ENCODE measurements at places on chromosomes 3 and 15.

- DNase-seq: no peak
Observed at GRCh38 chr3:79517766-79518413, 249.9 kb downstream of the ROBO1 start.

DNA sequence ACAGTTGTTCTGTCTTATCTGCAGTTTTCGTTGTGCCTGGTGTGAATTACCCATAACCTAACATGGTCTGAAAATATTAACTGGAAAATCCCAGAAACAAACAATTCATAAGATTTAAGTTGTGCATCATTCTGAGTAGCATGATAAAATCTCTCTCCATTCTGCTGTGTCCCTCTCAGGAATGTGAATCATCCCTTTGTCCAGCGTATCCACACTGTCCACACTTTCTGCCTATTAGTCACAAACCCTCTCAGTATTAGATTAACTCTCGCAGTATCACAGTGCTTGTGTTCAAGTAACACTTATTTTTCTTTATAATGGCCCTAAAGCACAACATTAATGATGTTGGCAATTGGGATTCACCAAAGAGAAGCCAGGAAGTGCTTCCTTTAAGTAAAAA lies 203.2 kb downstream of the CGGBP1 start:
- DNase-seq: no peak

DNA sequence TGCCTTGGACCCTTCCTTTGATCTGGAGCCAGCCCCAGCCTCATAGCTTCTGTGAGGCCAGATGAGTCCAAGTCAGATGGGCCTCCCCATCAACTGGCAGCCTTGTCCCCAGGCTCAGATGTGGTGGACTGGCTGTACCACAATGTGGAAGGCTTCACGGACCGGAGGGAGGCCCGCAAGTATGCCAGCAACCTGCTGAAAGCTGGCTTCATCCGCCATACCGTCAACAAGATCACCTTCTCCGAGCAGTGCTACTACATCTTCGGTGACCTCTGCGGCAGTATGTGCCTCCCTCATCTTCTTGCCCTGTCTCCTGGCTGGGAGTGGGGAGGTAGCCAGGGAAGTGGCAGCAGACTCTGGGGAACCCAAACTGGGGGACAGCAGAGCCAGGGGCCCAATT lies 6.9 kb upstream of the AP2M1 start:
- DNase-seq: no peak

GRCh38 chr15:78450285-78450858 lies 12.4 kb downstream of the IREB2 start:
- DNase-seq: no peak

GRCh38 chr15:60122691-60123090 lies 118.6 kb downstream of the FOXB1 start:
- no peak for DNase-seq

DNA sequence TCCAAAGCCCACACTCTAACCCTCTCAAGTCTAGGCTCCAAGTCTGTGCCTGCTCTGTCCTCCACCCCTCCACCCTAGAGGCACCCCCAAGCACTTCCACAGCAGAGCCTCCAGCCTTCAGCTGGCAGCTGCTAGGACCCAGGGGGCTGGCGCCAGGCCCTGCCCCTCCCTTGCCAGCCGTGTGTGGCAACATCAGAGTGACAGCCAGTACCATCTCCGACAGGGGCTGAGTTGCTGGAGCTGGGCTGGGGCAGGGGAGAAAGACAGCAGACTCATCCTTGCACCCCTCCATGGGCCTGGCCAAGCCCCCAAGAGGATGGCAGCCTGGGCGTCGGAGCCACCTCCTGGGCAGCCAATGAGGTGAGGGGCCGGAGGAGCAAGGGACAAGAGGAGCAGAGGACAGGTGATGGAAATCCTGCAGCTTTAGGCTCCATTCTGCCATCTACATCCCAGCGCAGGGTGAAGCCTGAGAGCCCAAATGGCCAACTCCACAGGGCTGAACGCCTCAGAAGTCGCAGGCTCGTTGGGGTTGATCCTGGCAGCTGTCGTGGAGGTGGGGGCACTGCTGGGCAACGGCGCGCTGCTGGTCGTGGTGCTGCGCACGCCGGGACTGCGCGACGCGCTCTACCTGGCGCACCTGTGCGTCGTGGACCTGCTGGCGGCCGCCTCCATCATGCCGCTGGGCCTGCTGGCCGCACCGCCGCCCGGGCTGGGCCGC lies at the start of gene GPR62:
Gene GPR62, plus strand, starts transcription at position 207 of the 718 bp plus-strand sequence. Its CDS starts 272 bp downstream, at position 479.
- DNase-seq: no peak

- DNase-seq: no peak
Observed at GRCh38 chr15:66111363-66111762, 142.2 kb downstream of the MEGF11 start.

GRCh38 chr3:29083676-29084075 lies 197.2 kb upstream of the RBMS3 start:
- no peak for DNase-seq

DNA sequence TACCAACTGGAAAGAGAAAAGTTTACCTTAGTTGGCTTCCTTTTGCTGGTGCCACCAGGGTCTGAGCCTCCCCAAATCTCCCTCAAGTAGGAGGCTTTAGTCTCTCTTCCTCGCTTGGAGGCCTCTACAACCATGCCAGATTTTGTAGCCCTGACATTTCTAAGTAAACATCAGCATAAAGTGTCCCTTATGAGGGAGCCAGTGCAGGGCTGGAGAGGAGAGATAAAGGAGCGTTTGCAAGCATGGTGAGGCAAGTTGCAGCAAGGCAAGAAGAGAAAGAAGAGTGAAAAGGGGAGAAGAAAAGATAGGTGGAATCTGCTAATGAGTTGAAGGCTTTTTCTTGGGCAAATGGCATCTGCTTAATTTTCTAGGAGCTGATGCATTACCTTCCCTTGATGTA lies 82.7 kb upstream of the FNDC3B start:
- DNase-seq: no peak

DNA sequence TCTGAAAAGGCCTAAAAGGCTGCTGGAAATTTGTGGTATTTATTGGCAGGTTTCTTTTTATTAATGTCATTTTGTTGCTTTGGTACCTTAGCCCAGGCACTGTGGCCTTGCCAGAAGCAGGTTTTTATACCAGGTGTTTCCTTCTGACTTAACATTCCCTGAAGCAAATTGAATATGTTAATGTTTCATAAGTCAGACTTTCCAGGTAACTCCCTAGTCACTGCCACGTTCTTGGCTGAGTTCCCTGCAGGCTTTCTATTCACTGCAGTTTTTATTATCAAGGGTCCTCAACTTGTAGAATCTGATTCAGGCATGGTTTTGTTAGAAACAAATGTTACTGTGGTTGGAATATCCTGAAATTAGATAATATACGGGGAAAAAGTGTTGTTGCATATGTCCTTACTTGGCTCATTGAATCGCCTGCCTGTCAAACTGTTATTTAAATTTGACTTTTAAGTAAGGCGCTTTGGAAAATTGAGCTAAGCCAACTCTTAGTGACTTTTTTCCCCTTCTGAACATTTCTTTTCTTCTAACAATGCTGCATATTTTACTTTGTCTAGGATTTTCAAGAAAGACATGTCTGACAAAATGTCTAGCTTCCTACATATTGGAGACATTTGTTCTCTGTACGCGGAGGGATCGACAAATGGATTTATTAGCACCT lies 22.9 kb downstream of the ITPR1 start:
- DNase-seq: no peak

- DNase-seq: no peak
Observed at GRCh38 chr3:167653760-167654159, at the start of gene WDR49. WDR49 (minus strand) TSS chr3:167653942; CDS start chr3:167653425, 517 bp downstream.

DNA sequence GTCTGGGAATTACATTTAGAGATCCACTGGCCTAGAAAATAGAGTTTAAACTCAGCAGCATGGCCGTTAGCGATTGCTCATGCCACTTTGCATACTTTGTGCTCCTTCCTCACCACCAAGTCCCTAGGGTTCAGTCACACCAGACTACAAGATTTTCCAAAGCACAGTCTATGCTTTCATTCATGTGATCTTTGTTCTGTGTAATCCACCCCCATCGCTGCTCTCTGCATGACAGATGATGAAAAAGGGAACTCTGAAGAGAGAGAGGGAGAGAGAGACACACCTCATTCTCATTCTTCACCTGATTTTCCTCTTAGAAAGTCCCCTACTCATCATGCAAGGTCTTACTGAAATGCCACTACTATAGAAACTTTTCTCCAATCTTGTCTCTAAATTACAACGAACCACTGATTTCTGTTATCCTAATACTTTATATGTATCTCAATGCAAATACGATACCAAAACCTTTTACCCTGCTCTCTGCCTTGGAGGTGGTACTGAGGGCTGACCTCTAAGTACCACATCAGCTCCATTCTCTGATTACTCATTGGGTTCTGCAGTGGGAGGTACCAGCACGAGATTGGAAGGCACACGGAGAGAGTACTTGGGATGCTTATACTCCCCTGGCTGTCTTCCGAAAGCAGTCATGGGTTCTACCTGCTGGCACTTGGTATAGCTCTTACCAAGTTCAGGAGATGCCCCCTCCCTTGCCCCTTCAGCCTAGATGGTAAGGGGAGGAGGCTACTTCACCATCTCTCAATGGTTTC lies 1.1 kb upstream of the PARP15 start:
- DNase-seq: peak; percentile 10

- no peak for DNase-seq
Observed at GRCh38 chr15:74060251-74060650, 22.1 kb downstream of the GOLGA6A start.

DNA sequence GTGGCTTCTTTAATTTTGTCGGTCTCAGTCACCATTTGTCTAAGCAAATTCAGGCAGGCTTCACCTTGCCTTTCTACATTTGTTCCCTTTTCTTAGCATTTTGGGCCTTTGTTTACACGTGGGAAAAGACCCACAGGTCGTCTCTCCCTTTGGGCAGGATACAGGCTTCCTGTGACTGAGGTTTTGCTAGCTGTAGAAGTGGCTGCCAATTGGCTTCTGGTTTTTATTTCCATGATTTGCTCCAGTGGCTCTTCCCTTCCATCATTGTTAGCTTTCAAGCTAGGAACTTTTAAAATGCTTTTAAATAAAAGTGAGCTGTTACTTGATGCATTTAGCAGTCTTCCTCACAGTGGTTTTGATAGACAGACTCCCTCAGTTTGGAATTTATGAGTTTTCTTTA lies 37.3 kb downstream of the MLH1 start:
- no peak for DNase-seq

DNA sequence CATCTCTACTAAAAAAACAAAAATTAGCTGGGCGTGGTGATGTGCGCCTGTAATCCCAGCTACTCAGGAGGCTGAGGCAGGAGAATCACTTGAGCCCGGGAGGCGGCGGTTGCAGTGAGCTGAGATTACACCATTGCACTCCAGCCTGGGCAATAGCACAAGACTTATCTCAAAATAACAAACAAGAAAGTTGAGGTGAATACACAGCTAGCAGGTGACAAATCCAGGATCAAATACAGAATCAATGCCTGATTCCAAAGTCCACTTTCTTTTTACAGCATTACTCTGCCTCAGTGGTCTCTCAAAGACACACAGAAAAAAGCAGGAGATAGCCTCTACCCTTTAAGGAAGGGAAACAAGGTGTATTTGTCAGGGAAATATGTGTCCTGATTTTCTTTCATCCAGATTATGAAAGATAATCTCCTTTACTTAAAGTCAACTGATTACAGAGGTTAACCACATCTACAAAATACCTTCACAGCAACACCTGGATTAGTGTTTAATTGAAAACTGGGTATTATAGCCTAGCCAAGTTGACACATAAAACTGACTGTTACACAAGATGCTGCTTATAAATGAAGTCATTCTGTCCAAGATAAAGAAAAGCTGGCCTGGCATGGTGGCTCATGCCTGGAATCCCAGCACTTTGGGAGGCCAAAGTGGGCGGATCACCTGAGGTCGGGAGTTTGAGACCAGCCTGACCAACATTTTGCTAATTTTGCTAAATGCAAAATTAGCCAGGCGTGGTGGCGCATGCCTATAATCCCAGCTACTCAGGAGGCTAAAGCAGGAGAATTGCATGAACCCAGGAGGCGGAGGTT lies 4.0 kb upstream of the SLC25A38 start:
- DNase-seq: no peak

GRCh38 chr3:140387244-140387643 lies 290.6 kb upstream of the TRIM42 start:
- no peak for DNase-seq

- no peak for DNase-seq
Observed at GRCh38 chr15:88144921-88145653, 111.5 kb downstream of the NTRK3 start.

- no peak for DNase-seq
Observed at GRCh38 chr3:115667738-115668065, 44.4 kb downstream of the GAP43 start.

DNA sequence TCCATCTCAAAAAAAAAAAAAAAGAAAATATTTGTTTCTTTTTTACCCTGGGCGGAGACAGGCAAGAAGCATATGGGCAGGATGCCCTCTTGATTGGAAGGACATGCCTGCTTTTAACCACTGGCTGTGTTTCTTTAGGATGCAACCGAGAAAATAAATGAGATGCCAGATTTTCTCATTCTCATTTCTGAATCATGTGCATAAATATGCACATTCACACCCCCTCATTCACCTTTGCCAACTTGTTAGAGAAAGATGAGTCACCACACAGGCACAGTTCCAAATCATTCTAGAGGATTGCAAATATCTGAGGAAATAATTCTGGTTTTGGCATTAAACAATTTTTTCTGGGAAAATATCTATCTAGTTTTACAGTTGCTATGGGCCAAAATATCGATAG lies 3.3 kb downstream of the LIPH start:
- no peak for DNase-seq

DNA sequence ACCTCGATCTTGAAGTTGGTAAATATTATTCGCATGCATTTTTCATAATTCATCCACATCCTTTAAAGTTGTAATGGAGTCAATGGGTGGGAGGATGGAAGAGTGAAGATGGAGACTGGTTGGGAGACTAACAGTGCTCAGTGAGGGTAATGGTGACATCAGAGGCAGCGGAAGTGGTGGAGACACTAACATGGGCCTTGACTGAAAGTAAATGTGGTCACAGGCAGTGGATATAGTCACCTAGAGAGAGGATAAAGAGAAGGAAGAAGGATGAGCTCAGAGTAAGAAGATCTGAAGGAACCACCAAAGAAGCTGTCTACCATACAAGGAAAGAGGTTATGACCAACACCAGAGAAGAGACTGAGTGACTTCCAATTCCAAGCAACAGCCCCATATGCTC lies 281.6 kb upstream of the STT3B start:
- DNase-seq: no peak

- no peak for DNase-seq
Observed at GRCh38 chr3:142356818-142357217, 91.0 kb downstream of the XRN1 start.

- no peak for DNase-seq
Observed at GRCh38 chr15:85100186-85100937, 118.7 kb downstream of the PDE8A start.

- DNase-seq: no peak
Observed at GRCh38 chr3:16978234-16978920, 93.6 kb downstream of the PLCL2 start.

DNA sequence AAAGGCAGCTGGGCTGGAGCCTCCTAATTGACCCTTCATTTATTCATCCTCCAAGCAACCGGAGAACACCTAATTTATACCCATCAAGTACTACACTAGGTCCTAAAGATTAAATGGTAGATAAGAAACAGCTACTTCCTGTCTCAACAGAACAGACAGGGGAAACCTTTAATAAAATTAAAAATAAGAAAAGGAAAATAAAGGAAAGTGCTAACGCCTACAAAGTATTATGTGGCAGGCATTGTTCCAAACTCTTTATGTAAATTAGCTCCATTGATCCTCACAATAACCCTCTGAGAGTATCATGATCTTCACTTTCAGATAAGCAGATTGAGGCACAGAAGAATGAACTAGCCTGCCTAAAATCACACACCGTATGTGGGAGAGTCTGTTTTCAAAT lies 139.5 kb downstream of the CNTN6 start:
- no peak for DNase-seq

GRCh38 chr3:186722457-186722856 lies 5.3 kb downstream of the KNG1 start:
- no peak for DNase-seq

- DNase-seq: no peak
Observed at GRCh38 chr3:111318289-111318688, 223.7 kb upstream of the CD96 start.

Data from activated T-helper 1 cell treated with anti-CD3 and anti-CD28 coated beads, Interleukin-2, amount 50 U/mL, for 16 hours (primary cell).